ENCODE measurements at places on chromosomes 2 and 18. TPM values are rescaled to one million over a fixed set of nuclear protein-coding genes. Genes with fewer than 3 reads are reported as not detected.

GRCh38 chr18:25103468-25104155 lies 248.4 kb downstream of the ZNF521 start:
- H3K27me3 ChIP-seq: no peaks in the 10 kb centered on the region
- H3K4me3 ChIP-seq: no peak overlapping the region
- H3K36me3 ChIP-seq: no peaks in the 10 kb centered on the region
- no peaks in the 10 kb centered on the region for H3K4me1 ChIP-seq
- no peak for DNase-seq

DNA sequence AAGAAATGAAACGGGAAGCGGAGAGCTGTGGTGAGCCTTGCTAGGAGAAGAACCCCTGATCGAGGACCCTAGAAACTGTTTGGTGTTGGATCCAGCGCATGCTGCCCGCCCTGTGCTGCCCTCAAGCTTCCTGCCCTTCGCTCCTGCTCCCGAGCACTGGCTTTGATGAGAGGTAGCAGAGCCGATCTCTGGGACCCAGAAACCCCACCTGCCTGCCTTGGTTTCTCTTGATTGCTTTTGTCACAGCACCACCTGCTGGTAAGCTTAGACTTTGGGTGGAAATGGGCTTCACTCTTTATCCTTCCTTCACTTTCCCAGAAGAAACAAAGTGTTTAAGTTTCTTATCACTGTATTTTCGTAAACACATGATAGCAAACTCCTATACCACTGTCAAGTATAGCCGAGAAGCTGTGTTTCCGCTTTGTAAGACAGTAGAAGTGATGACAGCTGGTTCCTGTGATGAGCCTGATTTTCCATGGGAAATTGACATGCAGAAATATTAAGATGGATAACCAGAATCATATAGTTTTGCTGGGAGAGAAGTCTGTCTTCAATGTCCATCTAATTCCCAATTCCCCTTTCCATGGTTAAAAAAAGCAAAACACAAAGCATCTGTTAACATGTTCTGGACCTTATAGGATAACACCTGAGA lies 267.4 kb downstream of the PHLPP1 start:
- H3K4me3 ChIP-seq: peak overlapping the region; percentile 27
- H3K36me3 ChIP-seq: peaks cover 2% of the 10 kb centered on the region
- peaks cover 4% of the 10 kb centered on the region for H3K4me1 ChIP-seq
- peak; percentile 88 for DNase-seq

- no peak overlapping the region for H3K4me3 ChIP-seq
- no peaks in the 10 kb centered on the region for H3K36me3 ChIP-seq
- H3K27me3 ChIP-seq: no peaks in the 10 kb centered on the region
- no peak overlapping the region for H3K27ac ChIP-seq
- H3K4me1 ChIP-seq: no peaks in the 10 kb centered on the region
Measured at GRCh38 chr2:774436-774835, 97.2 kb upstream of the TMEM18 start.

- peaks cover 2% of the 10 kb centered on the region for H3K4me1 ChIP-seq
- H3K4me3 ChIP-seq: no peak overlapping the region
- H3K36me3 ChIP-seq: no peaks in the 10 kb centered on the region
- DNase-seq: no peak
- peaks cover 9% of the 10 kb centered on the region for H3K27me3 ChIP-seq
Measured at GRCh38 chr2:241947401-241947800, 77.9 kb downstream of the RTP5 start.

GRCh38 chr2:224922142-224922727 lies 120.0 kb downstream of the DOCK10 start:
- no peak overlapping the region for H3K4me3 ChIP-seq
- DNase-seq: no peak
- no peaks in the 10 kb centered on the region for H3K27me3 ChIP-seq
- peak overlapping the region; percentile 47 for H3K27ac ChIP-seq
- peaks cover 29% of the 10 kb centered on the region for H3K4me1 ChIP-seq

GRCh38 chr18:79384834-79385233 lies 10.9 kb upstream of the NFATC1 start:
- no peak overlapping the region for H3K27ac ChIP-seq
- H3K27me3 ChIP-seq: peaks cover 34% of the 10 kb centered on the region
- DNase-seq: peak; percentile 79
- no peak overlapping the region for H3K4me3 ChIP-seq
- no peaks in the 10 kb centered on the region for H3K36me3 ChIP-seq
- H3K4me1 ChIP-seq: no peaks in the 10 kb centered on the region

DNA sequence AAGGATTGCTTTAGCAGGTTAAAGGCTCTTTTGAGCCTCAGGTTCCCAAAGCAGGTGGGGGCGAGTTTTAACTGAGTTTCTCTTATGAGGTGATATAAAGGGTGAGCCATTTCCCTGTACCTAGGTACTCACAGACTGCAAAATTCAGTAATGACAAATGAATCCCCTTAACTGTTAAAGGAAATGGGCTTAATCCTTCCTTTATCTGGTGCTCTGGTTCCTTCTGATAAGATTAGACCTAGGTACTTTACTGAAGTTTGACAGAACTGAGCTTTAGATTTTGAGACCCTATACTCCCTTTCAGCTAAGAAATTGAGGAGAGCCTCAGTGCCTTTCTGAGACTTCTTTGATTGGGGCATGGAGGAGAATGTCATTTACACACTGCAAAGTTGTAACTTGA lies 42.6 kb downstream of the STK17B start:
- H3K27me3 ChIP-seq: no peaks in the 10 kb centered on the region
- H3K4me1 ChIP-seq: peaks cover 11% of the 10 kb centered on the region
- no peak overlapping the region for H3K4me3 ChIP-seq
- H3K27ac ChIP-seq: no peak overlapping the region

DNA sequence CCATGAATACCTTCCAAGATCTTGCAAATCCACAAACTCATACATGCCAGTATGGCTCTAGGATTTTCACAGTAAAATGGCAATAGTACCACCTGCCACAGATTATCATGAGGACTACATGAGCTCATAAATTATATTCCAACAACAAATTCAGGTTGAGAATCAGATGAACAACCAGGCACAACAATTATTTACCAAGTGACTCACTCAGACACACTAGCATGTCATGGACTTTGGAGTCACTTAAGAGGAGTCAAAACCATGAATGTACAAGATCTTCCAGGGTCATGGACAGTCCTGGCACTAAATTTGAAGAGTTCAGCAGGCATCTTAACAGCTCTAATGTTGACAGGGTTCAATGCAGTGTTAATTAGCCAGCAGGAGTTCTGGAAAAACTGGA lies 34.4 kb upstream of the BZW1 start:
- no peak overlapping the region for H3K27ac ChIP-seq
- no peaks in the 10 kb centered on the region for H3K27me3 ChIP-seq
- no peak for DNase-seq
- H3K4me1 ChIP-seq: peaks cover 17% of the 10 kb centered on the region
- no peaks in the 10 kb centered on the region for H3K36me3 ChIP-seq
- no peak overlapping the region for H3K4me3 ChIP-seq

DNA sequence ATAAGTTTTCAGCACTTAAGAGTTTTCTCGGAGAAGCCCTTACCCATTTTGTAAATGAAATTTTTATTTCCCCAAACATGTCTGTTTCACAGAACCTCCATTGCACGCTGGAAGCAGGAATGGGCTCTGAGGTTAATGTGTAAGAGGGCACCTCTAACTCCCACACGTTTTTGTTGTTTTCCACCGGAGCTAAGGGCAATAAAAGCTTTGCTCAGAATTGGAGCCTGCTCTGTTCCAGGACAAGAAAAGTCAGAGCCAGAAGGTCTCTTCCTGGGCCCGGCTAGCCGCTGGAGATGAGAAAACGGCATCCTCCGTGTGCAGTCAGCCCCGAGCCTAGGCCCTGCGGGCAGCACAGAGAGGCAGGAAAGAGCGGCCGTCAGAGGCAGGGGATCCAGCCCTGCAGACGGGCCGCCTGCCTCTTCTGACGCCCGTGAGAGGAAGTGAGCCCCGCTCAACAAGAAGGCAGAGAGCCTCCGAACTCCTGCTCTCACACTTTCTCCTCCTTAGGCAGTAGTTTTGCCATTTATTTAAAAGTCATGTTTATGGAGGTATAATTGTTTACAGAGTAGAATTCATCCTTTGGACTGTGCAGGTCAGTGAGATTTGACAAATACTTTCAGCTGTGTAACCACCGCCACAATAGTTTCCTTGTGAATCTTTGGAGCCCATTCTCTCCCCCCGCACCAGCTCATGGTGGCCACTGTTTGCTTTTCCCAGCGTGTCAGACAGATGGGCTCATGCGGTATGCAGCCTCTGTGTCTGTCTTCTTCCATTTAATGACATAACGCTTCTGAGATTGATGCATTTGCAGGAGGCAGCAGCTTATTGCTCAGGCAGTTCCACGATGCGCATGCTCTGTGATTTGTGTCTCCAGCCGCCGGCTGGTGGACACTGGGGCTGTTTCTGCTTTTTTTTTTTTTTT lies 117.3 kb downstream of the GALR1 start:
- H3K27ac ChIP-seq: no peak overlapping the region
- DNase-seq: no peak
- H3K27me3 ChIP-seq: no peaks in the 10 kb centered on the region
- no peak overlapping the region for H3K4me3 ChIP-seq

GRCh38 chr18:63823516-63824219 lies 48.5 kb downstream of the SERPINB7 start:
- peak; percentile 48 for DNase-seq
- H3K27me3 ChIP-seq: no peaks in the 10 kb centered on the region
- H3K4me1 ChIP-seq: peaks cover 30% of the 10 kb centered on the region
- no peak overlapping the region for H3K4me3 ChIP-seq

- H3K4me1 ChIP-seq: no peaks in the 10 kb centered on the region
- H3K4me3 ChIP-seq: no peak overlapping the region
- peak; percentile 68 for DNase-seq
- no peaks in the 10 kb centered on the region for H3K36me3 ChIP-seq
- H3K27me3 ChIP-seq: no peaks in the 10 kb centered on the region
- no peak overlapping the region for H3K27ac ChIP-seq
Measured at GRCh38 chr2:20213651-20214565, 11.0 kb downstream of the SDC1 start.

- H3K4me1 ChIP-seq: no peaks in the 10 kb centered on the region
- H3K27ac ChIP-seq: no peak overlapping the region
- H3K4me3 ChIP-seq: no peak overlapping the region
- no peak for DNase-seq
- H3K27me3 ChIP-seq: no peaks in the 10 kb centered on the region
Measured at GRCh38 chr18:26702086-26702485, 153.7 kb upstream of the KCTD1 start.

DNA sequence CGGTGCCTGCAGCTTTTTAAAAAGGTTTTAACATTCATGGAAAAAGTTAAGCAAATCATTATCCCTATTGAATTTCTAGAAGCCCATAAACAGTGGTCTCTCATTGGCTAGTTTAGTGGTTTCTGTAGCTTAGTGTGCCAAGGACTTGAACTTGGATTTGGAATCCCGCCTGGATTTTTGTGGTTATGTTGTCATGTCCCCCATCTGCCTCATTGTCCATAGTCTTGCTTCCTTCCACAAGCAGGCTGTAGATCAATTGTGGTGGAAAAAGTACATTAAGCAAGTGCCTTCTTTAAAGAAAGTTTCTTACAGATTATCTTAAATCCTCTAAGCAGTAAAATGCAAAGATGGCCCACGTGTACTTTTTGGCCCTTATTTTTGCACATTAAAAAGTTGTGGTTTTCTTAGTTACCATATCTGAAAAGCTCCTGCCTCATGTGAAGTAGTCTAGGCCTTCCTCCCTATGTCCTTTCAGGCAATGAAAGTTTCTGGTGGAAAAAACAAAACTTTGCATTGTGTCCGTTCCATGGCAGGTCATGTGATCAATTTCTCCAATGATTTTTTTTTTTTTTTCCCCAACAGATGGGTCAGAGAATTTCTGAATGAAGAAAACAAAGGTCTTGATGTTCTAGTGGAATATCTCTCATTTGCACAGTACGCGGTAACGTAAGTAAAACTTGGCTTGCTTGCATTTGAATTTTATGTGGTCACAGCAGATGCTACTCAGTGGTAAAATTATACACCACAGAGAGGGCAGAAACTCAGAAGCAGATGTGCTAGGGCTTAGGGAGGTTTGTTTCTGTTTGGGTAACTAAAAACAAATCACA lies 158.9 kb downstream of the PRPF40A start:
- no peaks in the 10 kb centered on the region for H3K27me3 ChIP-seq
- no peaks in the 10 kb centered on the region for H3K36me3 ChIP-seq
- peaks cover 39% of the 10 kb centered on the region for H3K4me1 ChIP-seq
- DNase-seq: no peak

GRCh38 chr2:98507891-98508708 lies 63.4 kb downstream of the INPP4A start:
- DNase-seq: no peak
- H3K36me3 ChIP-seq: no peaks in the 10 kb centered on the region
- H3K4me3 ChIP-seq: no peak overlapping the region

- no peaks in the 10 kb centered on the region for H3K36me3 ChIP-seq
- H3K4me1 ChIP-seq: no peaks in the 10 kb centered on the region
- H3K4me3 ChIP-seq: no peak overlapping the region
- H3K27me3 ChIP-seq: peaks cover 46% of the 10 kb centered on the region
- no peak overlapping the region for H3K27ac ChIP-seq
Measured at GRCh38 chr2:159897081-159897480, 99.1 kb upstream of the CD302 start.

GRCh38 chr2:112674229-112674628 lies 28.5 kb downstream of the SLC20A1 start:
- peaks cover under 1% of the 10 kb centered on the region for H3K4me1 ChIP-seq
- no peaks in the 10 kb centered on the region for H3K27me3 ChIP-seq
- DNase-seq: no peak
- H3K27ac ChIP-seq: no peak overlapping the region

GRCh38 chr2:11870584-11870983 lies 124.2 kb downstream of the LPIN1 start:
- no peak overlapping the region for H3K4me3 ChIP-seq
- no peaks in the 10 kb centered on the region for H3K36me3 ChIP-seq
- no peak for DNase-seq
- no peak overlapping the region for H3K27ac ChIP-seq

DNA sequence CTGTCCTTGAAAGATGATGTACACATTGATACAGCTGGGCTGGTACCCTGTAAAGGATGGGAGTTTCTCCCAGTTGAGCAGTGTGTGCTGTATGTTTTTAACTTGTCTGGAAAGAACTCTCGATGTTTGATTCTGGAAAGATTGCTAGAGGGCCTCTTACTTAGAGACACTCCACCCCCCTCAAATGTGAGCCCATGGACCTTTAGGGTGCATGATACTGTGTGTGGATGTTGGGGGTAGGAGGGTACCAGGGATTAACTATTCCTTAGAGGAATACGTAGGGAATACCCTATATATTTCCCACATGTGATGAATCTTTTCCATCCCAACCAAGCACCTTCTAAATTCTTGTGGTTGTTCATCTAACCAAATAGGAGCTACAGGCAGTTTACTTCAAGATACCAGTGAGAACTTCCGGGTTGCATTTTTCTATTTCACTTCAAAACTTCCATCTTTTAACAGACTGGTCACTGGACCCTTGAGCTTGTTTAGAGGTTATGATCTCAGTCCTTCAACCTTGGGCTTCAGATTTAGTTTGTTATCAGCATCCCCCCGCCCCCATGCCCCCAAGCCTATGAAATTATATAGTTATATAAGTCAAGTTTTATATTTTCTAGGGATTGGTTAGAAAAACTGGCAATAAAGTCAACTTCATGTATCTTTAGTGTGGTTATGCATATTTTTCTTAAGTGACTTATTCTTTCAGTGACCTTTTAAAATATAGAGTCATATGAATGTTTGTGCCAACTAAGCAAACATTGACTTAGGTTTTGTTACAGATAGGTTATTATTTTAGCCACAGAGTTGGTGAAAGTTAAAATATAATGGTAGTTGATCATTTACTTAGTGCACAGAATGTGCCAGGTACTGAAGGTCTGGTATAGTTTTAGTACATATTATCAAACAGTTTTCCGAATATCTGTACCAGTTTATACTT lies 18.2 kb downstream of the AFTPH start:
- H3K4me1 ChIP-seq: peaks cover 43% of the 10 kb centered on the region
- no peaks in the 10 kb centered on the region for H3K27me3 ChIP-seq
- no peak overlapping the region for H3K4me3 ChIP-seq
- DNase-seq: no peak

The PSD4 gene
- total RNA-seq: 1.8 TPM

The CNGA3 gene
- 0.29 TPM for total RNA-seq

The CGREF1 gene
- total RNA-seq: 6.8 TPM

The ARID5A gene
- 7.6 TPM for total RNA-seq

The G6PC2 gene
- total RNA-seq: not detected

Measured in osteoblast (primary cell).